ENCODE measurements at places on chromosomes 4 and X.

DNA sequence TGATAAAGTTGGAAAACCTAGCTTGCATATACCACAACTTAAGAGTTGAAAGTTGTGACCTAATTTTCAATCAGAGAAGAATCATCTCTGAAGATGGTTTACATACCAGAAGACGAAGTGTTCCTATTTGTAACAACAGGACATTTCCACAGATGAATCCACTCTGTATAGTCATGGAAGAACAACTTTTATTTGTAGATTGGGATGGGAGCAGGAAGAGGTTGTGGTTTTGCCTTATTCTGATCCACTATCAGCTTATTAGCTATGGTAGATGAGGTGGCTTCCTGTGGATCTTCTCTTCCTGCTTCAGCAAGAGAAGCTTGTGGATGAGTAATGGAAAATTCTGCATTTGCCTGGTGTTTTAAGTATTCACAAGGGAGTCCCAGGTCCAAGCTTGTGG is 18.6 kb upstream of the SUPT20HL1 start:
- peak; percentile 92 for DNase-seq

DNA sequence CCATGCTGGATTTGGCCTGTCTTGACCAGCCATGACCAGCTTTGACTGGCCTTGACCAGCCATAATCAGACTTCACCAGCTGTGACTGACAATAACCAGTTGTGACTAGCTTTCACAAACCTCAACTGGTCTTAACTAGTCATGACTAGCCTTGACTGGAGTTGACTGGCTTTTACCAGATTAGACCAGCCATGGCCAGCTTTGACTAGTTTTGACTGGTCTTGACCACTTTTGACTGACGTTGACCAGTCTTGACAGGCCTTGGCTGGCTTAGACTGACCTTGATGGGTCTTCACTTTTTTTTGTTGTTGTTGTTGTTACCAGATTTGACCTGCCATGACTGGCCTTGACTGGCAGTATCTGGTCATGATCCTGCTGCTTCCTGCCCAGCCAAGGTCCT is 67.4 kb downstream of the RLIM start:
- no peak for DNase-seq

DNA sequence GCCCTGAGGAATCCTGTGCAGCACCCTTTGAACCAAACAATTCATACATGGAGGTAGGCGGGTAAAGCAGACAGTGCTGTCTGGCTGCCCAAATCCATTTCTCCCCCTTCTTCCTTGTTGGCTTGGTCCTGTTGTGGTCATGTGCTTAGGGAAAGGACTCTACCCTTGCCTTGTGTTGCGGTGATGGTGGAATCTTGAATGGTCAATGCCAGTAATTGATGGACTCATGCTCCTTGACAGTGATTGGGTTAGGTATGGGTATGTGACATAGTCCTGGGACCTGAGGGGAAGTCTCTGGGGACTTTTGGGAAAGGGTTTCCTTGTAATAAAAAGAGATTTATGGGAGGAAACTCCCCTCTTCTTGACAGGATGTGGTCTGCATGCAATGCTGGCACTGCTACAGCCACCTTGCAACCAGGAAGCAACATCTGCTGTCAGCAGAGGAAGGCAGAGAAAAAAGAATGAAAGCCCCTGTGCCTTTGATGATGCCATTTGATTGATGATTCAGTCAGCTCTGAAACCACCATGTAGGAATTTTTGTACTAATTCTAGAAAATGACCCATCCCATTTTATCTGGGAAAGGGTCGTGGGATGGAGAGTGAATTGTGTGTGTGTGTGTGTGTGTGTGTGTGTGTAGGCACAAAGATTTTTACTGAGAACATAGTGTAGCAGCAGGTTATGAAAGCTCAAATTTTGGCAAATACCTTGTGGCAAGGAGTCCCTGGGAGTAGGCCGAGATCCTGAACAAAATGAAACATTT is 30.0 kb upstream of the HUWE1 start:
- DNase-seq: peak; percentile 36

GRCh38 chr4:42445038-42445437 is 47.8 kb downstream of the SHISA3 start:
- no peak for DNase-seq

GRCh38 chrX:45497290-45497689 is 296.6 kb upstream of the DIPK2B start:
- DNase-seq: no peak

GRCh38 chr4:186878203-186878776 is 154.6 kb upstream of the FAT1 start:
- peak; percentile 67 for DNase-seq

DNA sequence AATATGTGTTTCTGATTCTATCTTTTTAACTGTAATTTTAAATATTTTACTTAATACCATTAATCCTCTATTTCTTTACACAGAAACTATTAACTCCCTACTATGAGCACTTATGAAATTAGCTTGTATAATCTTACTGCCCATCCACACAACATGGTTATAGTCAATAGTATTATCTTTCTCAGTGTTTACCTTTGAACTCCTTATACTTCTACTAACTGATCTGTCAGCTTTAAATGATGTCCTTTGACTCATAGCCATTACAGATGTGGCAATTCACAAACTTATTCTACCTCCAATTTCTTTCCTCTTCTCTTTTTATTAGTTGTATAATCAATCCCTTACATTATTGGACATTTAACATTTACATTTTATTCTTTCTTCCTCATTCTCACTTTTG is 5.5 kb downstream of the SEC31A start:
- no peak for DNase-seq

GRCh38 chr4:76201276-76201675 is 12.3 kb downstream of the SCARB2 start:
- no peak for DNase-seq

Measured in EH (cell line).